ENCODE measurements at places on chromosomes 1 and 21.
A peak's percentile ranks its signal among the peaks of the same experiment; 100 is the strongest.

DNA sequence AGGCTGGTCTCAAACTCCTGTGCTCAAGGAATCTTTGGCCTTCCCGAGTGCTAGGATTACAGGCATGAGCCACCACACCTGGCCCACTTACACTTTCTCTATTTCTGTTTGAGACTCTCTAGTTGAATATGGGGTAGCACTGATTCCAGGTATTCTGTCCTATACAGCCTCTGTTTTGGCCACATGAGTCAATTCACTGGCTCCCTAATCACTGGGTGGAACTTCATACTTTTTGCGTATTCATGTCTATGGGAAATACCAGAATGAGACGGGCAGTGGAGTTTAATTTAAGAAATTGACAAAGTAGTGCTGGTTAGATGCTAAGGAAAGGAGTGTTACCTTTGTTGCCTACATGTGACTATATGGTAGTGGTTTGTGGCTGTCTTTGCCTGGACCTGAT lies 35.5 kb downstream of the MACF1 start:
- no peak for DNase-seq

GRCh38 chr1:2778220-2778592 lies 23.3 kb downstream of the TTC34 start:
- DNase-seq, result no peak

DNA sequence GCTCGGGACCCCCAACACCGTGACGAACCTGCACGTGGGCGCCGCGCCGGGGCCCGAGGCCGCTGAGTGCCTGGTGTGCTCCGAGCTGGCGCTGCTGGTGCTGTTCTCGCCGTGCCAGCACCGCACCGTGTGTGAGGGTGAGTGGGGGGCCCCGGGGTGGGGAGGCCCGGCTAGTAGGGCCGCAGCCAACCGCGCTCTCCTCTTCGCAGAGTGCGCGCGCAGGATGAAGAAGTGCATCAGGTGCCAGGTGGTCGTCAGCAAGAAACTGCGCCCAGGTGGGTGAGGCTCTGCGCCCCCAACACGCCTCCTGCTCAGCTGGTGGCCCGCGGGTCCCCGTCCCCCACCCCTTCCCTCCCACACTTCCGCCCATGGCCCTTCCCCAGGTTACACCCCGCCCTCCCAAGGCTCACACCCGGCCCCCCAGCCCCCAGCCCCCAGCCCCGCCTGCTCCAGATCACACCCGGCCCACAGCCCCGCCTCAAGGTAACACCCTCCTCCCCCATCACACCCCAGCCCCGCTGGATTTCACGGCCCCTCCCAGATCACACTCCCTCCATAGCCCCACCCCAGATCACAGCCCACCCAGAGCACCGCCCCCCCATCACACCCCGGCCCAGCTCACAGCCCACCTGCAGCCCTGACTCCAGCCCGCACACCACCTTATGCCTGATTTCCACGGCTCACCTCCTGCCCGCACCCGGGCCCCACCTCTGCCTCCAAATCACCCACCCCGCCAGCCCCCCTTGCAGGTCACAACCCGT lies 2.4 kb upstream of the MMP23B start:
- DNase-seq, result peak; percentile 91

GRCh38 chr1:1121611-1122077 lies 5.8 kb upstream of the C1orf159 start:
- DNase-seq, result no peak

- no peak for DNase-seq
Measured at GRCh38 chr1:30683699-30684098, 39.7 kb downstream of the MATN1 start.

- DNase-seq, result no peak
Measured at GRCh38 chr1:39380036-39380435, 111.4 kb upstream of the BMP8A start.

GRCh38 chr1:219159946-219160645 lies 13.6 kb upstream of the LYPLAL1 start:
- DNase-seq, result no peak

DNA sequence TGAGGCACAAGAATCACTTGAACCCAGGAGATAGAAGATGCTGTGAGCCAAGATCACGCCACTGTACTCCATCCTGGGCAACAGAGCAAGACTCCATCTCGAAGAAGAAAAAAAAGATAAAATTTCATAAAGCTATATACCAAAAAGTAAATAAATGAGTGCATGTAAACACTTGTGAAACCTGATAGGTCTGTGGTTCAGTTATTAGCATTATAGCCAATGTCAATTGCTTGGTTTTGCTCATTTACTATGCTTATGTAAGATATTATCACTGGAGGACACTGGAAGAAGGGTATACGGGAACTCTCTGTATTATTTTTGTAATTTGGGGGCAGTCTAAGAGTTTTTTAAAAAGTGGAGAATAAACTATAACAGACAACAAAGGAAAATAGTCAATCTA lies 17.7 kb upstream of the TAL1 start:
- DNase-seq, result no peak

GRCh38 chr1:5351366-5351765 lies 640.9 kb downstream of the NPHP4 start:
- no peak for DNase-seq

GRCh38 chr1:60581455-60582220 lies 500.7 kb upstream of the NFIA start:
- no peak for DNase-seq

- DNase-seq, result no peak
Measured at GRCh38 chr1:206909883-206910318, 11.8 kb downstream of the FCMR start.

GRCh38 chr1:22876359-22877111 lies 96.1 kb downstream of the LACTBL1 start:
- DNase-seq, result no peak

DNA sequence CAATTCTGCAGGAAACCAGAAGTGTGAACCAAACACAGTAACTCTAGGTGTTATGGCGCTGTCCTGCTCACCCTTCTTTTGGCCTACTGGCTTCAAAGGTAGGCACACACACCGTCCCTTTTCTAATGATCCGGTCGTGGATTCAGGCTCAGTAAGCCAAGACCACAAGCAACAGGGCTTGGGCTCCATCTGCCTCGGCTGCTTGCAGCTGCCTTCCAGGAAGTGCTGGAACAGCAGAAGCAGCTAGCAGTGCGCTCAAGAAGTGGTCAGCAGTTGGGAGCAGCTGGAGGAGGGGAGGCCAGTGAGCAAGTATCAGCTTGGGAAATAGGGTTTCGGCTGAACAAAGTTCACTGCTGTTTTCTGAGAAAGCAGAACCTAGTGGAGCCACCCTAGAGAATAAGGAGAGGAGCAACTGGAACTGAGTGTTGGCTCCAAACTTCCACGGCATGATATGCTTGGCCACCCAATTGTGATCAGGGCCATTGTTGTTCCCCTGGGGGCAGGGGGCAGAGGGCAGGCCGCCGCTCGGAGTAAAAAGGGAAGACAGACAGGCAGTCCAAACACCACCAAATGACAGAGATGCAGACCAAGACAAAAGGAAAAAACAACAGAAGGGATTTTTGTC lies 173.4 kb downstream of the TOMM20 start:
- peak; percentile 15 for DNase-seq

DNA sequence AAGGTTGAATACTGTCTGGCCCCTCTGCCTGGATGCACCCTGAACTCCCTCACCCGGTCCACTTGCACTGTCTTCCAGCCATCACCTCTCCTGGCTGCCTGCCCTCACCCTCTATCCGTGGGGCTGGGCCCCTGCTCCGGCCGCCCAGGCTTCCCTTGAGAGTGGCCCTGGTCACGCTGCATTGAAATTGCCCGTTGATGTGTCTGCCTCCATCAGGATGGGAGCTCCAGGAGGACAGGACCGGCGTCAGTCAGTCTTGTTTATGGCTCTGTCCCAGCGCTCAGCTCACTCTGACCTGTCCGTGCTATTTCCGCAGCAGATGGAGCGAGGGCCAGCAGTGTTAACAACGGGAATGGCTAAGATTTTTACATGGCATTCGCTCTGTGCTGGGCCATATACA lies 34.9 kb downstream of the FOXO6 start:
- no peak for DNase-seq

DNA sequence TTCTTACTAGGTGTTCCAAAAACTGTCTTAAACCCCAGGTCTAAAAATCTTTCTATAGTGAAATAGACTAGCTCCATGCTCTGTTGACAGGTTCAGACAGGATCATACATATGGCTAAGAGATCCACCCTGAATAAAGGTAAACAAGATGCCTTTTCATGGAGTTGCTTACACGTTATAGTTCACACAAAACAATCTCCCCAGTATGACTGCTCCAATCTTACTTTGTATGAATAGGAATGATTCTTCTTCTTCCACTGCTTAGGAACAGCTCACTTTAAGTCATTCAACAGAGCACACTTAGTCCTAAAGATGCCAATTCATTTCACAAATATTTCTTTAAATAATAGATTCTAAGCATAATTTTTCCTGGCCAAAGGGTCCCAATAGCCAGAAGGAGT lies 16.0 kb downstream of the ELK4 start:
- no peak for DNase-seq

- no peak for DNase-seq
Measured at GRCh38 chr1:178796013-178796412, 71.0 kb downstream of the RALGPS2 start.

DNA sequence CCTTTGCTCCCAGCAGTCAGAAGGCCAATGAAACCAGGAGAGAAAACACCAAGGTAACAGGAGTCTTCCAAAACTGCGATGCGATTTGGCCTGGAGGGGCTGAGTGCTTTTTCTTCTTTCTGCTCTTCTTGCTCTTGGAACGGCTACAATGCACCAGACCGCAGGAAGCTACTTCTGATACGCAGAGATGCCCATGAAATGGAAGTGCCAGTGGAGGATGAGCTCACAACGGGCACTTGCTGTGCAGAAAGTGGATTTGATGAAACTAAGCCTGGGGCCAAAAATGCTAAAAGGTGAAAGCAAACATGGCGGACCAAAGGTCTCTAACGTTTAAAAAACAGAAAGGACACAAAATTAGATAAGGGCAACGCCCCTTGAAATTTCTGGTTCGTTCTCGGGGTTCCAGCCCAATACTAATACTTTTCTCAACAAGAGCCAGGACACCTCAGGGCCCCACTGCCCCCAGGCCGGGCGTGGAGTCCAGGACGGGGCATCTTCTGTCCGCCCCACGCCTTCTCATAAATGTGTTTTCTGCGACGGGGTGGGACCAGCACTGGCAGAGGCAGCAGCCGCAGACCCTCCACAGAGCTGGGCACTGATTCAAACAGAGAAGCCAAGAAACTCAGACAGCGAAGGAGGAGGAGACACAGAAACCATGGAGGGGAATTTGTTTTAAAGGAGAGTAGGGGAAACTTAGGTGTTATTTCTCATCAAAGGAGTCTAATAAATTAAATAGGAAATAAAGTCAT lies 101.3 kb downstream of the CRYAA start:
- DNase-seq, result no peak

- peak; percentile 56 for DNase-seq
Measured at GRCh38 chr1:100354971-100355394, 2.7 kb downstream of the CDC14A start.

DNA sequence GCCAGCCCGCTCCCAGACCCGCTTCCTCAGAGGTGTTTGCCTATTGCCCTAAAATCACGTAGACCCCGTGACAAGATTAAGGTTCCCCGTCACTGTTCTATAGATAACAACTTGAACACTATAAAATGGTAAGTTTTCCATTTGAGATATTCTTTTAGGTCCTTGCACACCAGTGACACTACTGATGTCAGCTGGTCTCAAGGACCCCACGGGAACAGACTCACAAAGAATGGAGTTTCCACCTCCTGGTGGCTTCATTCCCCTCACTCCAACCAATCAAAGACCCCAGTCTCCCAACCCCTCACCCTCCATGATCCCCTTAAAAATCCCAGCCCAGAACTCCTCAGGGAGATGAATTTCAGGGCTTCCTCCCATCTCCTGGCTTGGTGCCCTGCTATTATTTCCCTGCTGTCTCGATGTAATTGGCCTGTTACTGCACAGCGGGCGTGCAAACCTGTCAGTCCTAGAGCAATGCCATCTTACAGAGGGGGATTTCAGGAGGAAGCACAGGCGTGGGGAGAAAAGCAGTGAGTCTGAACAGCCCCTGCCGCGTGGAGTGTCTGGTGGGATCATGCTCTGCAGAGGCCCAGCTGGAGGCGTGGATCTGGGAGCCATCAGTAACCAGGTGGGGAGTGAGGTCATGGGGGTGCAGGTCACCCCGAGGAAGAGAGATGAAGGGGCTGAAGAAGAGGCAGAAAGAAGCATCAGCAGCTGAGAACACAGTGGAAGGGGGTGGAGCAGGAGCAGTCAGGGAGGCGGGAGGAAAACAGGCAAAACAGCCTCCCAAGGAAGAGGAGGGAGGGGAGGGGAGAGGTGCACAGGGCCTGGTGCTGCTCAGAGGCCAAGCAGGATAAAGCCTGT lies 35.1 kb upstream of the LBR start:
- DNase-seq, result no peak

DNA sequence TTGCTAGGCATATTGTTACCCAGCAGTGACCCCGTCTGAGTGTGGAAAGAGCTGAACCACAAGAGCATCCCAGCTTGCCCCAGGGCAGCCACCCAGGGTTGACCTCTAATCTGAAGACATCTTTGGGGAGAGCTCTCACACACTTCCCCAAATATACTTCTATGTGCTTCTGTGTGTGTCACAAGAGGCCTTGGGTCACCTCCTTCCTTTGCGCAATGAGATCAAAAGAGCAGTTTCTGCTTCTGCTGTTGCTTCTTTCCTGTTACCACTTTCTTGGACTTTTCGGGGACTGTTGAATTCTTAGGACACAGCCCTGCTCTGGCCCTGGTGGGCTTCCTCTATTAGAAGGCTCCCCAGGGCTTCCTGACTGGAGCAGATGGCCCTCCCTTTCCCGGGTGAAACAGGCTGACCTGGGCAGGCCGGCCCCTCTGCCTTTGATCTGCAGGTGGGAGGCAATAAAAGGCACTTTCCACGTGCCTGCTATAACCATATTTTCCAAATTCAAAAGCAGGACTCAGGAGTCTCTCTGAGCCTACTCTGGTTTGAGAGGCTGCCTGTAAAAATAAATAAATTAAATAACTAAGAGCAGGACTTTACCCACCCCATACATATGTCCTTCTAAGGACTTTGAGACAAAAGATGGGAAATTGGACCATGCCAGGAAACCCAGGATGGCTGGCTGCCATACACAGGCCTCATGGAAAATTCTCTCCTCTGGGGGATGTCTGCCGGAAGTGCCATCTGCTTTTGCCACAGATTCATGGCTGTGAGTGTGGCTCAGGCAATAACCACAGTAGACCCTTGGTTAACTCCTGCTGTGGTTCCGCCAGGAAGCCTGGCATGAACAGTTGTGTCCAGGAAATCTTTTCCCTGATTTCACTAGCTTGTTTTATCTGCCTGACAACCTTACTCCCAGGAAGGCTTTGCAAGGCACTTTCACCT lies 28.3 kb upstream of the RCSD1 start:
- DNase-seq, result peak; percentile 33

Measured in CD4-positive, alpha-beta T cell treated with Interleukin-21 for 1 hour (primary cell).